Putamen (tissue), 1 donor: ENCODE measurements at places on chromosomes 1 and 21.

DNA sequence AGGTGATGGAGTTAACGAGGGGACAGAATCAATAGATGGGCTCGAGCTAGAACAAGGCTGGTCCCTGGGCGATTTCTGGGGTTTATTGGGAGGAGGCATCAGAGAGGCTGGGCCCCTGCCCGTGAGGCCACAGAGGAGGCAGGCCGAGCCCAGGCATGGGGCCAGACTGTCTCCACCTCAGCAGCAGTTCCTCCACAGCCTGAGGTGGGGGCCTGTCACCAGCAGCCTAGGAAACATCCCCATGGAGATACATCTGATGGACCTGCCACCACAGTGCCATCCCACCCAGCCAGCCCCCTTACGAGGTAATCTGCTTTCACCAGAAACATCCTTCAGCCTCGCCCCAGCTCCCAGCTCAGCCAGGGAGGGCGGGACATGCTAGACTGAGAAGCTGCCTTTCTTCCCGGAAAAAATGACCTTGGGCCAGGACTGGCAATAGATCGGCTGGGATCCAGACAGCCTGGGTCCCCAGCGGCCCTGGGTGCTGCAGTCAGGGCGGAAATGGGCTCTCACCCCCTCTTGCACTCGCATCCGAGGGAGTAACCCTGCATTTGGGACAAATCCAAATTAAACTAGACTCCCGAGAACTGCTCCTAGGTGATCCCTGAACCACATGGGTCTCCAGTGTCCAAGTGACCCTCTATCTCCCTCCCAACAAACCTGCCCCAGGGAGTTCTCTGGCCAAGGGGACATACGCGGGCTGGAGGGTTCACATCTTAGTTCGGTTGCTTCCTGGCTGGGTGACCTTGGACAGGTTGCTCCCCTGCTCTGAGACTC, 10.0 kb upstream of the EPHA8 start:
- DNase-seq, result no peak

- DNase-seq, result no peak
These were observed 16.7 kb upstream of the PALMD start for GRCh38 chr1:99629164-99629563.

DNA sequence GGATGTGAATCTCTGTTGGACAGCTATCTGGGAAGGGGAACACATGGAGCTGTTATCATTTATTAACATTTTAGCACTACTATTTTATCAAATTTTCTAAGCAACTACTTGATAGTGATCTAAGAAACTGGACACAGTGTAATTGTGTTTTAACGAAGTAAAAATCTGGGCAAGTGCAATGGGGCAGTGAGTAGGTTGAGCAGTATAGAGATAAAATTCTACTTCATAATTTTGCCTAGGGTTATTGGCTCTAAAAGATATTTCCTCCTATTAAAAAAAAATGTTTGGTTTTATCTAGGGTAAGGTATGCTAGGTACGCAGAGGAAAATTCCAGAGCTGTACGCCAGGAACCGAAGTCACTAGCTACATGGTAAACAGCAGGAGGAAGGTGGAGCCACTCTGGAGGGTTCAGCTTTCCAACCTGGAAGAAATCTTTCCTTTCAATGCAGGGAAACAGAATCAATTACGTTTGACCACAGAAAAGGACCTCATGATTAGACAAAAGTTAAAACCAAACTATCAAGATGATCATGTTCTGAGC, 43.3 kb downstream of the BCAR3 start:
- no peak for DNase-seq

DNA sequence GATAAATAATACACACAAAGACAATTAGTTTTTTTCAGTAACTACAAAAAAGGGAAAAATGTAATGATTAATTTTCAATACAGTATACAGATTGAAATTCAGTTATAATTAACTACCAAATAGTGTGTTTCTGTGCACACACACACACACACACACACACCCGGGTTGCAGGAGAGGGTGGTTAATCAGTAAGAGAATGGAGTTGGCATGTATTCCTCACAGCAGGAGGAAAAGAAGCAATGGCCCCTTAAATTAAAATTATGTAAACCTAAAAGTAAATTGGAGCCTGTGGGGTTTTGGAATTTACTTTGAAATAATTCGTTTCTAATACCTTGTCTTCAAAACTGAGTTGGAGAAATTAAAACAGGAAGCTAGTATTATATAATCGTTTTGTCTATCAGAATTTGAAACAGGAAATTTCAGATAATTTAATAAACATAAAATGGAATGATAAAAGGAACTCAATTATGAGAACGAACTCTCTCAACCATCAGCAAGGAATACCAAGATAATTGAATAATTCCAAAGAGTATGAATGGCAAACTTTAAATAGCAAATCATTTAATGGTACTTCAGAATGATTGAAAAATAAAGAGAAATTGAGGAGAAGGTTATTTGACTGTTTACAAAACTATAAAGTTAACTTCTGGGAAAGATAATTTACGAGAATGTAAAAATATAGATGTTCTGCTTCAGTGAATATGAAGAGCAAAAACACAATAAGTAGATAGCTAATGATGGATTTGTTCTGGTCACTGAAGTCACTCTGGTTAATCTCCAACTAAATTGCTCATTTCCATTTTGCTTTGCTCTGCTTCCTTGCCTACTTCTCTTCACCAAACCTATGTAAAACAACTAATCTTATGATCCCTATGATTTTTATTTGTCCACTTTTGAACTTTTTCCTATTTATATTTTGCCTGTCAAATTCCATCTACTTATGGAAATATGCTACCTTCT, 547.9 kb upstream of the ZP4 start:
- DNase-seq, result no peak

GRCh38 chr1:225965231-225965630, 24.2 kb upstream of the LEFTY2 start:
- DNase-seq, result no peak

DNA sequence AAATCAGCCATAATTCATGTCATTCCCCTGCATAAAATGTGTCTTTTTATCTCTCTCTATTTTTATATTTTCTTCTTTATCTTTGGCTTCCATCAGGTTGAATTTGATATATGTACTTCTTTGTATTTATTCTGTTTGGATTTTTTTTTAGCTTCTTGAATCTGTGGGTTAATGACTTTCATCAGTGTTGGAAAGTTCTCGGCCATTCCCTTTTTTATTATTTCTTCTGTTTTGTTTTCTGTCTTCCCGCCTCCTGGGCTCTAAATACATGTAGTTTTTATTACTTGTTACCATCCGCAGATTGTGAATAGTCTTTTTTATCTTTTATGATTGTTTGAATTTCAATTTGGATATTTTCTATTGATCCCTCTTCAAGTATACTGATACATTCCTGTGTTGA, 637.5 kb downstream of the NPHP4 start:
- DNase-seq, result no peak

GRCh38 chr1:247721222-247721621, 4.8 kb upstream of the OR6F1 start:
- DNase-seq, result no peak

GRCh38 chr1:23548704-23549143, 10.6 kb downstream of the ID3 start:
- no peak for DNase-seq

- DNase-seq, result no peak
These were observed 3.5 kb upstream of the C1orf116 start for GRCh38 chr1:207035877-207036551.

DNA sequence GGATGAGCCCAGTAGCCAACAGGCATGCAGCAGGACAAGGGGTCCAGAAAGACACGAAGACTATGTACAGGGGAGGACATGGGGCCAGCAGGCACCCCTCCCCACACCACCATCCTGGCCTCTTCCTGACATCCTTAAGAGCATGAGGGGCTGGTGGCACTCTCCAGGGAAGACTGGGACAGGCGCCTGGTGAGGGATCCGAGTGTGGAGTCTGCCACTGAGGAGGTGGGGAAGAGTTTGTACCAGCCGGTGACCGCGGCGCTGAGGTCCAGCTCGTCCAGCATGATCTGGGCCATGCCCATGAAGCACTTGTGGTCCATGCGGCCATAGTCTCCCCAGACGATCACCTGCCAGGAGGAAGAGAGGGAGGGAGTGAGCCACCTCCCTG, 39.1 kb downstream of the RIMS3 start:
- DNase-seq, result no peak

DNA sequence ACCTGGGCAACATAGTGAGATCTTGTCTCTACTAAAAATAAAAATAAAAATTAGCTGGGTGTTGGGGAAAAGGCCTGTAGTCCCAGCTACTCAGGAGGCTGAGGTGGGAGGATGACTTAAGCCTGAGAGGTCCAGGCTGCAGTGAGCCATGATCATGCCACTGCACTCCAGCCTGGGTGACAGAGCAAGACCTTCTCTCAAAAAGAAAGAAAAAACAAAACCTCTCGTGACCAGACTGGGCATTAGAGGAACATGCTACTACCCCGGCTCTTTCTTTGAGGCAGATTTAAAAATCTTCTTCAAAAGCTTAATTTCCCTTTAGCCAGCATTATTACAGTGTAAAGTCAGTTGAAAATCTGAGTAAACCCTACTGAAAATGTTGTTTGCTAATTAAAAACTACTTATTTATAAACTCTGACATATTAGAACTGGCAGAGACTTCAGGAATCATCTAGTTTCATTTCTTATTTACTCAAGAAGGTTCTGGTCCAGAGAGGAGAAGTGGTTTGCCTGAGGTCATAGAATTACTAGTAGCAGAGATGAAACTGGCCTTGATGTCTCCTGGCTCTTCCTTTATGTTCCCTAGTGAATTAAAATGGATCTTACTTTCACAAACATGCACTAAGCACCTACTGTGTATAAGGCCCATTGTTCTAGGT, 11.6 kb upstream of the ELAVL4 start:
- no peak for DNase-seq

GRCh38 chr1:234871039-234871709, 257.5 kb downstream of the TOMM20 start:
- DNase-seq, result peak; percentile 34

DNA sequence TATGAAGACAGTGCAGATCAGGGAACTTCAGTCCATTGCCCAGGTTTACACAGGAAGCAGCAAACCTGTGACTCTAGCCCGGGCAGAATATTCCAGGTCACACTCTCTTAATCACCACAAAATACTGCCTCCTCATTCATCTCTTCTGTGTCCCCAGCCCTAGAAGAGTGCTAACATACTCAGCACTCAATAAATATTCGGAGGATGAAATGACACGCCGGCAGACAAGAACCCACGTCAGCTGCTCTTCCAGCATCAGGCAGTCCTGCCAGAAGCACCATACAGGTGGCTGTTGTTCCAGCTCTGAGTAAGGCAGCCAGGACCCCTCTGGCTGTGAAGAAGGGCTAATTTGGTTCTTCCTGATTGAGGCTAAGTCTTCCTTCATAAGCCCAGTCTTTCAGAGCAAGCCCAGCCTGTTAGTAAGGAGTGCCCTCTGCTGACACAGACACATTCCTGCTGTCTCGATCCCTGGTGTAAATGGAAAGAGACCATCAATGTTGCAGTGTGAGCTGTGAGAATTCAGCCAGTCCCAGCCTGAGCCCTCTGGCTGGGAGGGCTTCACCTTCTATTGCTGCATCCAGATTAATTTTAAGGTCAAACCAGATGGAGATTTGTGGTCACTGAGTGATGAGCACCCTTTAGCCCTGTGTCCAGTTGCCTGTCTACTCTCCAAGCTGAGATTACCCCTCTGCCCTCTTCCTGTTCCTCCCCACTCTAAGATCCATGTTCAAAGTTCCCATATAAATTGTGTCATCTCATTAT, 45.0 kb upstream of the KIRREL1 start:
- no peak for DNase-seq
